ENCODE measurements at places on chromosomes 4 and X.
A peak's percentile ranks its signal among the peaks of the same experiment; 100 is the strongest.

DNA sequence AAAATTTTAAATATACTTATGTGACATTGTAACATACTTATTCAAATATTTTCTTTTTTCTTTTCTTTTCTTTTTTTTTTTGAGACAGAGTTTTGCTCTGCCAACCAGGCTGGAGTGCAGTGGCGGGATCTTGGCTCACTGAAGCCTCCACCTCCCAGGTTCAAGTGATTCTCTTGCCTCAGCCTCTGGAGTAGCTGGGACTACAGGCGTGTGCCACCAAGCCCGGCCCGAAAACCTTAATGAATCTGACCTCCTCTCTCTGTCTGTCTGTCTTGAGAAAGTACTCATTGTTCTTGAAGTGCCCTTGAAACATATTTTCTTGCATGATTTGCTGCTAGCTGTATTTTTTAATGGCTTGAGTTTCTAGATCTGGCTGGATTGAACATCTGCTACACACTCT, 136.8 kb downstream of the ANAPC4 start:
- DNase-seq, result no peak

DNA sequence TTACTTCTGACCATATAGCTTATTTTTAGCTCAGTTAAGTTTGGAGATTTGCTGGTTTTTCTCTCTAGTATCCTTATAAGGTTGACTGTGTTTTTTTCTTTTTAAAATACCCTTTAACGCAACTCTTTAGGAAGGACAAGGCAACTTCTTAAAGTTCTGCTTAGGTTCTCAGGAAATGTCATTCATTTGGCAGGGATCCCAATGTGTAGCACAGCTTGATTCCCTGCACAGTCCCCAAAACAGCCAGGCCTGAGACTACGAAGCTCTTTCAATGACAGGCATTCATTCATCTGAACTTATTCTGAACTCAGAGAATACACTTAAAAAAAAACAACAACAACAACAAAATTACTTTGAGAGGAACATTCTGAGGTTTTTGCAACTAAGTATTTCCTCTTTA, 1765.8 kb downstream of the PCDH7 start:
- no peak for DNase-seq

- no peak for DNase-seq
Measured at GRCh38 chr4:100188829-100189228, 1.4 kb downstream of the DDIT4L start.

- DNase-seq, result no peak
Measured at GRCh38 chr4:187209921-187210613, 486.4 kb upstream of the FAT1 start.

- no peak for DNase-seq
Measured at GRCh38 chr4:169649545-169650226, 29.3 kb downstream of the CLCN3 start.

GRCh38 chr4:11421116-11421515, 7.6 kb downstream of the HS3ST1 start:
- DNase-seq, result no peak

- no peak for DNase-seq
Measured at GRCh38 chrX:48709522-48710112, 13.1 kb downstream of the SUV39H1 start.

- DNase-seq, result no peak
Measured at GRCh38 chr4:17134100-17134499, 235.7 kb upstream of the LDB2 start.

DNA sequence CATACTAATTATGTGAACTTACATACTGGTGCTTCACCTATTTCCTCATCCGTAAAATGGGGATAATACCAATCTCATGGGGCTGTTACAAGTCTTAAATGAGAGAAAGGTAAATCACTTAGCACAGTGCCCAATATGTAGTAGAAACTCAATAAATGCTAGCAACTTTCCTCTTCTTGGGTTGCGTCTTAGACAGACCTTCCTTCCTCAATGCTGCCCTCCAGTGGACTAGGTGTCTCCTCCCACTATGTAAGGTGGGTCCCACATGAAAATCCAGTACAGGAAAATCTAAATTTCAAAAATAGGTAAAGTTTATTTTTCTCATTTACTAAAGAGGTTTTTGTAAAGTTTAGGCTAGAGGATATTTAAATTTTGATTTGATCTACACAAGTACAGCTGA, 20.6 kb downstream of the ZDHHC9 start:
- DNase-seq, result peak; percentile 13

GRCh38 chr4:145552181-145552822, 66.9 kb upstream of the MMAA start:
- no peak for DNase-seq

GRCh38 chrX:123357941-123358340, 173.9 kb downstream of the GRIA3 start:
- no peak for DNase-seq

DNA sequence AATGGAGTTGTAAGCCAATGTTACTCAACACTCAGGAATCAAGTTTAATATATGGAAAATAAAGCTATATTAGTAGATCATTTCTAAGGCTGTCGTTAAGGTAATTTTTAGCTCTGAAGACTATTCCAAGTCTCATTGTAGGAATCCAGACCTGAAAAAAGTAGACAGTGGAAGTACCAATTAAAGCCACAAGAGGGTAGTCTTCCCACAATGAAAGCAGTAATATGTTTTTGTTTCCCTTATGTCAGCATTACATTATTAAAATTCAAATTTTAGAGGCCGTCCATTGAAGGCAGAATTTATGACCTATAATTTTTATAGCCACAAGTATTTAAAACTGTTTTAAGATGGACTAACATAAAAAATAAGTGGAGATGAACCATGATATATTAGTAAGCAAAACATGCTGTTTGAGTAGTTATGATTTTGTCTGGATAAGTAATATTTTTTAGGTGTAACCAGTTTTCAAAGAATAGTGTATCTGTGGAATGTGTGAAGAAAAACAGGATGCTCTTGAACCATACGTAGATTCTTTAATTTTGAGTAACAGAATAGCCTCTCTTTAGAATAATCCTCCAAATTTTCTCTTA, 372.6 kb upstream of the TECRL start:
- no peak for DNase-seq

GRCh38 chr4:11042760-11043159, 358.2 kb upstream of the CLNK start:
- DNase-seq, result no peak

DNA sequence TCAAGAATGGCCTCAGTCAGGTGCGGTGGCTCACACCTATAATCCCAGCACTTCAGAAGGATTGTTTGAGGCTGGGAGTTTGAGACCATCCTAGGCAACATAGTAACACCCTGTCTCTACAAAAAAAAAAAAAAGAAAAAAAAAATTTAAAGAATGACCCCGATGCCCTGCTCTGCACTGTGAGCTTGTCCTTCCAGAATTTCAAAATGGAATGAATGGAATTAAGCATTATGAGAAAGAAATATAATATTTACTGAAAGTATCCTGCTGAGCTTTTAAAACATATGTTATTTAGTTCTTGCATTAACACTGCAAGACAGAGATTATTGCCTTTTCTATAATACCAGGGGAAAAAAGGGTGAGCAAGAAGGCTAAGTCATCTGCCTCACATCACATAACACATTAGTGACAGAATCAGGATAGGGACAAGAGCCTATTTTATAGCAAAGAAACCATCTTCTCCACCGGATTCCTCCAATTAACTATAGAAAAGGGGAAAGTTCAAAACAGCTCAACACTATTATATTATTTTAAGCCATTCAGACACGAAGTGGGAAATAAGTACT, 41.9 kb upstream of the GAB1 start:
- no peak for DNase-seq

GRCh38 chrX:106725931-106726330, 570 bp upstream of the RNF128 start:
- no peak for DNase-seq

- DNase-seq, result no peak
Measured at GRCh38 chr4:182207830-182208396, 35.3 kb upstream of the TENM3 start.

DNA sequence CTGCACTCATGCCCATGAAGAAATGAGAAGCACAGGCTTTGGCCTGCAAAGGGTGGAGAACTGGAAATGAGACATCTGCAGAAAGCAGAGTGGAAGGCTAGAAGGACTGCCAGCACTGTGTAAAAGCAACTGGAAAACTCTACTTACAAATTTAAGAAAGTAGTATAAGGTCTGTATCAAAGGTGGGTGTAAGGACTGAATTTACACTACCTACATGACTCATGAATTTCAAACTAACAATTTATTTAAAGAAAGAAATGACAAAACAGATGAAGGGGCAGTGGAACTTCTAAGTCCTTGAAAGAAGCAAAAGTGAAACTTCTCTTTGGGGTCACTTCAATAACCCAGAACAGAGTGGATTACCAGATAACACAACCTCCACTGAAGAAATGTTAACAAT, 71.2 kb downstream of the SLC10A7 start:
- no peak for DNase-seq

DNA sequence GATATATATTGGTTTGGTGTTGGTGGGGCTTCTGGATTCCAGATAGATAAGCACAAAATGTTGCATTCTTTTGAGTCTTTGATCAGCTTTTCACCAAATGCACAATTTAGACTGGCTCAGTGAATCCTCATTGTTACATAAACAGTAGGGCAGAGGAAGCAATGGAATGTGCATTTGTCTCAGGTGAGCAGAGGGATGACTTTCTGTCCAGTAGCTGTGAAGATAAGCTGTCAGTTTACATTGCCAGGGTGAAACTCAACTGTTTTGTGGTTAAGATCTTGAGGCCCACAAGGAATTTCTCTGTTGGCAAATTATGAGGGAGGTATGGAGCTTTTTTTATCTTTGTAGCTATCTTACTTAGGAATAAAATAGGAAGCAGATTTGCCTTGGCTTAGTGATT, 168.0 kb downstream of the GALNTL6 start:
- DNase-seq, result no peak

- DNase-seq, result no peak
Measured at GRCh38 chrX:1477229-1477628, 24.5 kb upstream of the ASMTL start.

DNA sequence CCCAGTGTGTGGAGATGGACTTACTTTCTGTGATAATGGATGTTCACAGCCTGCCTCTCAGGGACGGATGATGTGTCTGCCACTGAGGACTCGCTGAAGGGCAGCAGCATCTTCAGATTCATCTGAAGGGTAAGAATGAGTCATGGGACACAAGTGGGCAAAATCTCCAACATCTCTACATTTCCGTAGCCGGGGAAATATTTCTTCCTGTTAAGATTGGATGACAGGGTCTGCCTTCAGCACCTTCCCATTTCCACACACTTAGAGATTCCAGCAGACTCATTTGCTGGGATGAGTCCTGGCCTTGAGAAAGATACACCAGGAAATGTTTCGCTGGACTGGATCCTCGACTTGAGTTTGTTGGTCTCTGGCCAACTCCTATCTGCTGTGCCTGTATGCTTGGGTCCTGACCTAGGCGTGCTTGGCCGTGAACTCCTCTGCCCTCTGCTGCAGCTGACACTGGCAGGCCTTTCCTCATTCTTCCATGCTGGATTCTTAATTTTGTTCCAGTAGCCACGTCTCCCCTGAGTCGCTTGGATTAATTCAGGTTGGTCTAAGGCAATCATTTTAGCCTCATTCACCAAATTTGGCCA, 46.5 kb upstream of the SOD3 start:
- no peak for DNase-seq

GRCh38 chrX:18360867-18361266, 6.4 kb upstream of the SCML2 start:
- no peak for DNase-seq

DNA sequence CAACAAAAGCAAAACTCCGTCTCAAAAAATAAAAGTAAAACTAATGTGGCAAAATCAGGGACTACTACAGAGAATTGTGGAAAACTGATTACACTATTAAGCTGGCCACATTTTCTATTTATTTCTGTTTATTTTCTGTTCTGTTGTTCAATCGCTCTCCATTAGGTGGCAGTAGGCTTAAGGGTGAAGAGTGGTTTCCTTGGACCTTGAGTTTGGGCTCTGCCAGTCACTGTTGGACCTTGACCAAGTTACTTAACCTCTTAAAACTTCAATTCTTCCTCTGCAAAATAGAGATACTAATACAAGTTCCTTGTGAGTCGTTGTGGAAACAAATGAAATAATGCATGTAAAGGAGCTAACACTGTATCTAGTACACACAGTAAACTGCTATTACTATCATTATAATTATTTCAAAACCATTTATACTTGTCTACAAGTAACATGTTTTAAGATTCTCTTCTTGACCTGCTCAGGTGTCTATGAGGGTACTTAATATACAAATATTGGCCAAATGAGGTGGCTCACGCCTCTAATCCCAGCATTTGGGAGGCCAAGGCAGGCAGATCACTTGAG, 15.2 kb downstream of the HSD17B11 start:
- DNase-seq, result no peak

GRCh38 chr4:1604706-1605205, 79.4 kb downstream of the FAM53A start:
- no peak for DNase-seq

- no peak for DNase-seq
Measured at GRCh38 chr4:66572949-66573348, 902.7 kb upstream of the EPHA5 start.

GRCh38 chrX:136880003-136880451, 498 bp downstream of the RBMX start:
- DNase-seq, result no peak

DNA sequence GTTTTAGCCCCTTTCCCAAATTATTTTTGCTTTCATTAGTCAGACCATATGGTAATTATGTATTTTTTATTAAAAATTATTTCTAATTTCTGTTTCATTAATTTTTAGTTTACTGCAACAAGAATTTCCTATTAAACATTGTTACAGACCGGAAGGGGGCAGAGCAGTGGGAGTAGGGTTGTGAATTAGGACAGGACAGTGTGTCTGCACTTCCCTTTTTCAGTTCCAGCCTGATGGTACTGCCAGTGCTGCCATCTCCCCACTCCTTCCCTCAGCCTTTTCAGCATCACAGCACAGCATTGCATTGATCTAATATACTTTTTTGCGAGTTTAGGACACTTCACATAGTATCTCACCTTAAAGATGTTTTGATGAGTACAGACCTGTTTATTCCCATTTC, 76.5 kb downstream of the STIM2 start:
- no peak for DNase-seq

GRCh38 chr4:6097581-6097980, 79.3 kb upstream of the C4orf50 start:
- DNase-seq, result no peak

DNA sequence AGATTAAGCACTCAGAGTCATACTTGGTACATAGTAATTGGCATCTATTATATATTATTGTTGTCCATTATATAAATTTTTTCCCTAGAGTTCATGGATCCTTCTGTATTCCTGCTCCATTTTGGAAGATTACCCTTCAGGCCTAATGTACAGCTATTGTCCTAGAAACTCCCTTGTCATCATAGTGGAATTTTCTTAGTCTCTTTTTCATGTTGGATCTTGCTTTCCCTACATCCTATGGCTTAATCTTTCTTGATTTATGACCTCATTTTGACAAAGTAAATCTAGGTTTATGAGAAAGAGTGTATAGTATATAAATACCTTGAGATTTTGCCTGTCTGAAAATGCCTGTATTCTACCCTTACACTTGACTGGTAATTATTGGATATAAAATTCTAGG, 22.1 kb downstream of the ARMCX4 start:
- no peak for DNase-seq

Measured in stimulated activated CD4-positive, alpha-beta T cell treated with anti-CD3 and anti-CD28 coated beads, Interleukin-1b, Interleukin-23, amount 100 ng/mL, for 1 hour (primary cell).